SHP77 (cell line): ENCODE measurements at places on chromosomes 7 and 10.
A peak's percentile ranks its signal among the peaks of the same experiment; 100 is the strongest.

GRCh38 chr10:5283305-5284158 lies 81.2 kb upstream of the UCN3 start:
- peak; percentile 66 for DNase-seq

DNA sequence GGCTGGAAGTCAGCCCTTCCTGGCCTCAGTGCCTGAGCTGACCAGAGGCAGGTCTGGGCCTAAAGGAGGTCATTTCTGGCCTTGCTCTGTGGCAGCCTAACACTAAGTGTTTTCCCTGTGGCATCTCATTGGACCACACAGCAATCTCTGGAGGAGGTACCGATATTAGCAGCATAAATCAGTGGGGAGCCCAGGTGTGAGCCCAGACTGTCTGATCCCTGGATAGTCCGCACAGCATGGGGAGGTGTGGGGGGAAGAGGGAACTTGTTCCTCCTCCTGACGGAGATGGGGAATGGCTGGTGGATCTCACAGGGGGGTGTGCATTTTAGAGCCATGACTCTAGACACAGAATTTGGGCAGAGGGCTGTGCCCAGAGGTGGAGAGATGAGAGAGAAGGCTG lies 11.0 kb upstream of the PPIF start:
- no peak for DNase-seq

DNA sequence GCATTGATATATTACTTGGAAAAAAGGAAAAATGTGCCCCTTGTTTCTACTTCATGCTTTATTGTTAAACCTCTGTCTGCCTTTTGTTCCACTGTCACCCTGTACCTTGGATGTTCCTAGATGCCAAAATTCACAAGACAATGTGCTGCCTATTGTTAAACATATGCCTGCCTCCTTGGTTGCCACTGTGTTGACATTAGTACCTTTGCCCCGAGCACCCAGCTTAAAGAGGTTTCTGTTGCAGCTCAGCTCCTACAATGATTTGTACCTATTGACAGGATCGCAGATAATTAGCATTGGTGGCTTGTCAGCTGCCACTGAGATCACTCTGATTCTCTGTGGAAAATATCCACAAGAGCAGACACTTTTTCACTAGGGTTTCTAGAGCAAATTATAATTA lies 188.0 kb downstream of the KCND2 start:
- DNase-seq = no peak

- DNase-seq = no peak
Observed at GRCh38 chr10:112912410-112912928, 37.6 kb upstream of the TCF7L2 start.

DNA sequence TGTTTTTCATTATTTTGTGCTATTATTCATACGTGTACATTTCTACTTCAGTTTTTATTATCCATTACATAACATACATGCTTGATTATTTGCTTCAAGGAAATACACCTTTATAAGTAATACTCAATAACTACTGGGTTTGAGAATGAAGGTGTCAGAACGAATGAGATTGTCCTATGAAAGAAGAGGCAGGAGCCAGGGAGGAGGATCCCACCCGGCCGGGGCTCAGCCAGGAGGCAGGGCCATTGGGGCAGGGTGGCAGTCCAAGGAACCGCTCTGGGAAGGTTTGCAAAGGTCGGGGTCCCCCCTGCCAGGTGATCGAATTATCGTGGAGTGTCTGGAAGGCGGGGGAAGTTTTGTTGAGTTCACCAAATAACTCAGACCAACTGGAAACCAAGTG lies 9.1 kb downstream of the TRIM56 start:
- DNase-seq = no peak
